ENCODE measurements at places on chromosomes 16 and 17. TPM values are rescaled to one million over a fixed set of nuclear protein-coding genes. Genes with fewer than 3 reads are reported as not detected.

DNA sequence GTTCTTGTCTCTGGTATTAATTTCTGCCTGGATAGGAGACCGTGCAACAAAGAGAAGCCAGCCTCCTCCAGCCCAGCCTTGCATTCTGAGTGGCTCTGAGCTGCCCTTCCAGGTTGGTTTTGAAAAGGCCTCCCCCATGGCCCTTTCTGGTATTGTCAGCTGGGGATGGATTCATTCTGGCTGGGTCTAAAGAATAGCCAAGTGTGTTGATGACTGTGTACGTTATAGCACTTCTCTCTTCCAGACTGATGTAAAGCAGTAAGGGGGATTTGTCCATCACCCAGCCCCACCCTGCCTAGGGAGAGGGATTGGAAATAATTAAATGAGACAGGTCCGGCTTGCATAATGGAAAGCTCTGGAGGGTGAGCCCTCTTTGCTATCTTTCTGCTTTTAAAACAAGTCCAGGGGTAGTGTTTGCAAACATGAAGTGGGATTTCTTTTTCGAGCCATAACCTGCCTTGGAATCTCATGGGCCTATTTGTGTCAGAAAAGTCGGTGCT, 146.4 kb downstream of the MSI2 start:
- no peak for DNase-seq

- no peak for DNase-seq
Observed at GRCh38 chr17:38867179-38867967, 2.5 kb upstream of the LASP1 start.

- no peak for DNase-seq
Observed at GRCh38 chr17:15951368-15952047, 6.6 kb downstream of the ADORA2B start.

DNA sequence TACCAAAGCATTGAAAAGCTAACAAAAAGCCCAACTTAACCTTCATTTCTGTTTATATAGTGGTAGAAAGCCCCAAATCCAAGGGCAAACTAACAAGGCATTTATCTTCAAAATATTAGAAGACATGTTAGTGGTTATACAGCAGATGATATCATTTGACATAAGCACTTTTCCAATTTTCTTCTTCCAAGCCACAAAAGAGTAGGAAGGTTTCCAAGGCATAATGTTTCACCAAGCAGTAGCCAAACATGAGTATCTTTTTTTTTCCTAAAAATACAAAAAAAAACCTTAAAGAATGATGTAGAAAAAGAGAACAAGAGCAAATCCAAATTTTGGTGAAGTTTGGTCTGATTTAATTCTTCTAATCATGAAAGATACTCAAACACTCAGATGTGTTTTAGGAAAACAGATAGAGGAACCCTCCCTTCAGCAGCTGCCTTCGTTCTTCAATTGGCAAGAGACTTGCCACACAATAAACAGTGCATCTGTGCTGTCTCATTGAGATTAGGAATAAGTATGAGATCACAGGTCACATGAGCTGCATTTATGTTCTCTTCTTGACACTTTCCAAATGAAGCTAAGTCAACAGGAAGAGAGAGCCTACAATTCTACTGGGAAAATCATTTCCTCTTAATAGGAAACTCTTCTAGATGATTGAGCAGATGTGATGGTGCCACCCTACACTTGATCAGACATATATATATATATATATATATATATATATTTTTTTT, 106.7 kb downstream of the TTC19 start:
- no peak for DNase-seq

DNA sequence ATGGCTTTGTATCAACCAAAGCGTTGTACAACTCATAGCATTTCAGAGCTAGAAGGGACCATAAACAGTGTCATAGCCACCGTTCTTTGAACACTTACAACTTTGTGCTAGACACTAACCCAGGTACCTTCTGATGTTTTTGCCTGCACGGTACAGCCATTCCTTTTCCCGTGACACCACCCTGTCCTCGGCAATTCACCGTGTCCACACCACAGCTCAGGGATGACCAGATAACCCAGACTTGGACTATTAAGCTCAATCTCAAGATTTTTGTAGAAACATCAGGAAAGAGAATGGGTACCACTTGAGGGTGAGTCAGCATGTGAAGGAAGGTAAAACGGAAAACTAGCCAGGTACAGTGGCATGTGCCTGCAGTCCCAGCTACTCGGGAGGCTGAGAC, 9.8 kb upstream of the CBFB start:
- DNase-seq: no peak

DNA sequence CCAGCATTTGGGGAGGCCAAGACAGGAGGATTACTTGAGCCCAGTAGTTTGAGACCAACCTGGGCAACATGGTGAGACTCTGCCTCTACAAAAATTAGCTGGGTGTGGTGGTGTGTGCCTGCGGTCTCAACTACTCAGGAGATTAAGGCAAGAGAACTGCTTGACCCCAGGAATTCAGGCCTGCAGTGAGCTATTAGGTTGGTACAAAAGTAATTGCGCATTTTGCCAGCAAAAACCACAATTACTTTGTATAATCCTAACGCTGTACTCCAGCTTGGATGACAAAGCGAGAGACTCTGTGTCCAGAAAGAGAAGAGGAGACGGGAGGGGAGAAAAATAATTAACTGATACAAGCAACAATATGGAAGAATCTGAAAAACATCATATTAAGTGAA, 32.7 kb downstream of the YWHAE start:
- DNase-seq: no peak

DNA sequence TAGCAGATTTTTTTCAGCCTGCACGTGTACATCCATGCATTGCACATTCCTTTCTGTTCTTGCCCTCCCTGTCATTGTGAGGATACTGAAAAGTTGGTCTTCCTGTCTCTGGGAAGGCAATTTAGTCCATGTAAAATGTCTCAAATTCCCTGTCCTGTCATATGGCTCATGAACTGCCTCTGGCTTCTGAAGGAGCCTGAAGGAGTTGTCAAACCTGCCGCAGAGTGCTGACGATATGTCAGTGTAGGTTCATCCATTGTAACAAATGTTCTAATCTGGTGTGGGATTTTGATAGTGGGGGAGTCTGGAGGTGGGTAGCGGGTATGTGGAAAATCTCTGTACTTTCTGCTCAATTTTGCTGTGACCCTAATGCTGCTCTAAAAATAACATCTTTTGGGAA, 59.6 kb downstream of the YPEL2 start:
- no peak for DNase-seq

GRCh38 chr17:35998756-35999155, 2.6 kb downstream of the CCL15 start:
- no peak for DNase-seq

GRCh38 chr16:87747626-87748414, 18.0 kb downstream of the KLHDC4 start:
- DNase-seq: no peak

- no peak for DNase-seq
Observed at GRCh38 chr16:3046641-3047386, 453 bp downstream of the MMP25 start.

- DNase-seq: no peak
Observed at GRCh38 chr17:66555605-66556004, 253.2 kb downstream of the PRKCA start.

- DNase-seq: no peak
Observed at GRCh38 chr17:75487351-75488070, 27.8 kb downstream of the CASKIN2 start.

DNA sequence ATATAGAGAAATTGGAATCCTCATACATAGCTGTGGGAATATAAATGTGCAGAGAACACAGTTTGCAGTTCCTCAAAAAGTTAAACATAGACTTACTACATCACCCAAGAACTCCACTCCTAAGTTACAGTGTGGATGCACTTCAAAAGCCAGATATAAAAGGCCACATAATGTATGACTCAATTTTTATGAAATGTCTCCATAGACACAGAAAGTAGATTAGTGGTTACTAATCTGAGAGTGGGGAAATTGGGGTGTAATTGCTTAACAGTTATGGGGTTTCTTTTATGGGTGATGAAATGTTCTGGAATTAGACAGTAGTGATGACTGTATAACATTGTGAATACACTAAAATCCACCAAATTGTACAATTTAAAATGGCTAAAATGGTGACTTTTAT, 60.9 kb downstream of the CACNG1 start:
- DNase-seq: no peak

Gene DNASE1L2
- 0.52 TPM for total RNA-seq

Gene KIF2B
- not detected for total RNA-seq

Gene SLC5A10
- not detected for total RNA-seq

Gene CPHXL2
- not detected for total RNA-seq

Gene KRTAP9-8
- not detected for total RNA-seq

Gene PMP22
- 8.6 TPM for total RNA-seq

All from epithelial cell of proximal tubule (primary cell).